ENCODE measurements at places on chromosomes 3 and 15. TPM values are rescaled to one million over a fixed set of nuclear protein-coding genes. Genes with fewer than 3 reads are reported as not detected.

The ADAMTS17 gene
- 4.0 TPM for total RNA-seq

The ADAMTS7 gene
- 10.8 TPM for total RNA-seq

The UBL7 gene
- 56.4 TPM for total RNA-seq

The TRPM1 gene
- total RNA-seq = not detected

The MUC20 gene
- 3.5 TPM for total RNA-seq

The ASB14 gene
- total RNA-seq = not detected

The SAMD7 gene
- not detected for total RNA-seq

The FSIP1 gene
- 2.2 TPM for total RNA-seq

The FBXO40 gene
- not detected for total RNA-seq

The SPINK8 gene
- total RNA-seq = not detected

The SUCNR1 gene
- total RNA-seq = not detected

The CACNA1D gene
- total RNA-seq = 0.26 TPM

The LCMT2 gene
- 9.8 TPM for total RNA-seq

The ACKR4 gene
- not detected for total RNA-seq

The REC114 gene
- total RNA-seq = not detected

The PPM1L gene
- total RNA-seq = 1.7 TPM

The SCN11A gene
- total RNA-seq = 0.05 TPM

The PDE12 gene
- 23.1 TPM for total RNA-seq

All from MCF 10A (cell line).